ENCODE measurements at places on chromosomes 16 and 17. TPM values are rescaled to one million over a fixed set of nuclear protein-coding genes. Genes with fewer than 3 reads are reported as not detected.

DNA sequence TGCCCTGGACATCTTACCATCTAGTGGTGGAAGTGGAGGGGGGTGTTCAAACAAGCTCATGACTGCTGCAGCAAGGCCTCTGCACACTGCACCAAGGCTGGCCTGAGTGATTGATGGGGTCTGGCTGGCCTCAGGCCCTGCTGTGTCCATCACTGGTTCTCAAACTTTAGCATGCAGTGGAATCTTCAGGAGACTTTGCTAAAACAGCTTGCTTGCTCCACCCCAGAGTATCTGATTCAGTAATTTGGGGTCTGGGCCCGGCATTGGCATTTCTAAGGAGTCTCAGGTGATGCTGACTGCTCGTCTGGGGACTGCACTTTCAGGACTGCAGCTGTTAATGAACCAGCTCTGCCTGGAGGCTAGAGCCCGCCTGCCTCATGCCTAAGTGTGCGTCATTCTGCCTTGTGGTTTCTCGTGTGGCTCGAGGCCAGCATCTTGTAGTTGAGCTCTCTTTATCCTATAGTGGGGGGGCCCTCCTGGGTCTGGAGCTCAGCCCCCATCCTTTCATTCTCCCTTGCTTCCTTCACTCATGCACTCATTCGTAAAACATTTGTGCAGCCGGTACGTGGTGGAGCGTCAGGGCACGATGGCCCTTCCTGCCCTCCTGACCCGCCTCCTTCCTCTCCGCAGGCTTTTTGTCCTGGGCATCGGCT, 4.1 kb downstream of the MGAT5B start:
- H3K4me3 ChIP-seq = no peak overlapping the region
- no peaks in the 10 kb centered on the region for H3K36me3 ChIP-seq
- no peak for DNase-seq
- H3K27ac ChIP-seq = no peak overlapping the region

DNA sequence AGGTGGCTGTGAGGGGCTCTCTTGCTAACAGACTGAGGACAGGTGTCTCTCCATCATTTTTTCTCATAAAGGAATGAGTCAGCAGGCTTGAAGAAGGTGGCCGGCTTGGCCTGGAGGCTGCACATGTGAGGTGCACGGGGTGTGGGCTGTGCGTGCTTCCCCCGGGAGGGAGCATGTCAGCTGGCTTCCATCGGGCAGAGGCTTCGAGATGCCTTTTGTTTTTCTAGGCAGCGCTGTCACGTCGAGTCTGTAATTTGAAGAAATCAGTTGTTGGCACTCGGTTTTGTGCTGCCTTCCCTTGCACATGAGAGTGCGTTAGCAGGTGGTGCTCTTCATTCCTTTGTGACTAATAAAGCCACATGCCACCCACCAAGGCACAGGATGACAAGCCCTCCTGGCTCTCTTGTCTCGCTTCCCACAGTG, 89.7 kb downstream of the NPIPB11 start:
- H3K4me3 ChIP-seq = no peak overlapping the region
- H3K4me1 ChIP-seq = no peaks in the 10 kb centered on the region
- H3K36me3 ChIP-seq = no peaks in the 10 kb centered on the region
- DNase-seq = no peak
- H3K27me3 ChIP-seq = no peaks in the 10 kb centered on the region

- H3K36me3 ChIP-seq = no peaks in the 10 kb centered on the region
- H3K4me3 ChIP-seq = no peak overlapping the region
- DNase-seq = no peak
- no peak overlapping the region for H3K27ac ChIP-seq
- no peaks in the 10 kb centered on the region for H3K27me3 ChIP-seq
Measured at GRCh38 chr16:14559809-14560241, 70.2 kb downstream of the PARN start.

- no peak for DNase-seq
- no peaks in the 10 kb centered on the region for H3K27me3 ChIP-seq
- H3K4me3 ChIP-seq = no peak overlapping the region
- no peaks in the 10 kb centered on the region for H3K4me1 ChIP-seq
- H3K27ac ChIP-seq = no peak overlapping the region
- no peaks in the 10 kb centered on the region for H3K36me3 ChIP-seq
Measured at GRCh38 chr16:76681296-76681695, 404.1 kb downstream of the CNTNAP4 start.

GRCh38 chr16:57091200-57091974, 996 bp upstream of the CPNE2 start:
- H3K4me1 ChIP-seq = peaks cover 6% of the 10 kb centered on the region
- no peaks in the 10 kb centered on the region for H3K36me3 ChIP-seq
- no peak for DNase-seq
- peak overlapping the region; percentile 43 for H3K27ac ChIP-seq

DNA sequence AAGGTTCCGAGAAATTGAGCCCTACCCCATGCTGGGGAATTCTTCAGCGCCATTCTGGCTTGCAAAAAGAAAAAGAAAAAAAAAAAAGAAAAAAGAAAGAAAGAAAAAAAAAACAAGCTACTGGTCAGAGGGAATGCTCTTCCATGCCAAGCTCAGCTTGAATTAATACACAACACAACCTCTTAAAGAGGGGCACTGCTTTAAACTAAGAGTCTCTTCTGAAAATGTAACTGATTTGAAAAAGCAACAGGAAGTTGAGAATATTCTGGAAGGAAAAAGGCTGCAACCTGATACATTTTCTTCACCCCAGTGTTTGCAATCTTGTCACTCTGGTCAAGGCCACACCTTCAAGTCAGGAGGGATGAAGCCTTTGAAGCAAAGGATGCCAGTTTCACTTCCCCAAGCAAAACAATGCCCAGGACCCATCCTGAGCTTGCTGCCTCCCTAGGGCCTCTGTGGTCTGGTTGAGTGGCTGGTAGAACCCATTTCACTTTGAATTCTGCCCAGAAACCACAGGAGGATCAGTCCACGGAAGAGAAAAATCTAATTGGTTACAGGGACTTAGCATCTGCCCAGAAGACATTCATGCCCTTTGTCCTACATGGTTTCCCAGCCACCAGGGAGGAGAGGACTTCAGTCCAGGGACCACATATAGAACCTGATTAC, 389.7 kb downstream of the SOX9 start:
- no peak for DNase-seq
- no peak overlapping the region for H3K4me3 ChIP-seq
- H3K4me1 ChIP-seq = no peaks in the 10 kb centered on the region
- H3K27ac ChIP-seq = no peak overlapping the region

- H3K27me3 ChIP-seq = no peaks in the 10 kb centered on the region
- H3K4me1 ChIP-seq = no peaks in the 10 kb centered on the region
- H3K4me3 ChIP-seq = no peak overlapping the region
- no peak for DNase-seq
- no peaks in the 10 kb centered on the region for H3K36me3 ChIP-seq
- no peak overlapping the region for H3K27ac ChIP-seq
Measured at GRCh38 chr17:70370816-70371215, 201.5 kb downstream of the KCNJ2 start.

GRCh38 chr17:21293831-21294210, 9.3 kb downstream of the MAP2K3 start:
- H3K36me3 ChIP-seq = peaks cover 1% of the 10 kb centered on the region
- H3K4me3 ChIP-seq = no peak overlapping the region
- no peaks in the 10 kb centered on the region for H3K27me3 ChIP-seq
- no peak overlapping the region for H3K27ac ChIP-seq
- peaks cover 9% of the 10 kb centered on the region for H3K4me1 ChIP-seq

GRCh38 chr16:11675561-11676511, 7.6 kb downstream of the SNN start:
- no peak for DNase-seq
- H3K4me3 ChIP-seq = no peak overlapping the region
- H3K27me3 ChIP-seq = no peaks in the 10 kb centered on the region
- H3K4me1 ChIP-seq = peaks cover 34% of the 10 kb centered on the region
- no peak overlapping the region for H3K27ac ChIP-seq

The PRR14 gene
- 29.7 TPM for polyA plus RNA-seq

Data from CD8-positive, alpha-beta memory T cell (primary cell).